ENCODE measurements at places on chromosomes 6 and 20. TPM values are rescaled to one million over a fixed set of nuclear protein-coding genes. Genes with fewer than 3 reads are reported as not detected.

The PLAGL2 gene
- 9.8 TPM for total RNA-seq

The PPP1R3G gene
- 5.3 TPM for total RNA-seq

- H3K36me3 ChIP-seq, result no peaks in the 10 kb centered on the region
- DNase-seq, result peak; percentile 58
- peak overlapping the region; percentile 91 for H3K4me3 ChIP-seq
- H3K4me1 ChIP-seq, result no peaks in the 10 kb centered on the region
- H3K27ac ChIP-seq, result no peak overlapping the region
Measured at GRCh38 chr6:111087871-111088667, 766 bp downstream of the SLC16A10 start.

GRCh38 chr6:149896491-149896890, 1.4 kb downstream of the RAET1E start:
- peaks cover 3% of the 10 kb centered on the region for H3K4me1 ChIP-seq
- no peaks in the 10 kb centered on the region for H3K27me3 ChIP-seq
- H3K27ac ChIP-seq, result no peak overlapping the region
- H3K4me3 ChIP-seq, result no peak overlapping the region
- no peaks in the 10 kb centered on the region for H3K36me3 ChIP-seq
- peak; percentile 47 for DNase-seq

- H3K36me3 ChIP-seq, result no peaks in the 10 kb centered on the region
- no peak overlapping the region for H3K27ac ChIP-seq
- DNase-seq, result no peak
- H3K27me3 ChIP-seq, result no peaks in the 10 kb centered on the region
Measured at GRCh38 chr20:5467086-5467485, 150.3 kb upstream of the PROKR2 start.

DNA sequence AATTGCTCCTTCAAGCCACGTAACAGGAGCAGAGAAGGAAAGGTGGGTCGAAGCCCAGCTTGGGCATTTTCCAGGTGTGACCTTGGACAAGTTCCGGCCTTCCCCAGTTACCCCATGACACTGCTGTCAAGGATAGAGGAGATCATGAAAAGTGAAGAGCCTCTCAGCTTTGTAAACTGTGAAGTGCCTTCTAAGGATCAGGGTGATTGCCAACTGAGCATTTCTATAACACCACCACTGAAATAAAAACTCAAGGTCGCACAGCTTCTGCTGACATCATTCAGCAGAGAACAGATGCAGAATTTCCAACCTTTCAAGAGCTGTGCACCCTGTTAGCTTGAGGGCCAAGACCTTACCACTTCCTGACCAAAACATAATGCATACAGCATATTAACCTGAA, 24.0 kb upstream of the ZMYND8 start:
- no peaks in the 10 kb centered on the region for H3K36me3 ChIP-seq
- no peak overlapping the region for H3K4me3 ChIP-seq
- H3K27me3 ChIP-seq, result no peaks in the 10 kb centered on the region

DNA sequence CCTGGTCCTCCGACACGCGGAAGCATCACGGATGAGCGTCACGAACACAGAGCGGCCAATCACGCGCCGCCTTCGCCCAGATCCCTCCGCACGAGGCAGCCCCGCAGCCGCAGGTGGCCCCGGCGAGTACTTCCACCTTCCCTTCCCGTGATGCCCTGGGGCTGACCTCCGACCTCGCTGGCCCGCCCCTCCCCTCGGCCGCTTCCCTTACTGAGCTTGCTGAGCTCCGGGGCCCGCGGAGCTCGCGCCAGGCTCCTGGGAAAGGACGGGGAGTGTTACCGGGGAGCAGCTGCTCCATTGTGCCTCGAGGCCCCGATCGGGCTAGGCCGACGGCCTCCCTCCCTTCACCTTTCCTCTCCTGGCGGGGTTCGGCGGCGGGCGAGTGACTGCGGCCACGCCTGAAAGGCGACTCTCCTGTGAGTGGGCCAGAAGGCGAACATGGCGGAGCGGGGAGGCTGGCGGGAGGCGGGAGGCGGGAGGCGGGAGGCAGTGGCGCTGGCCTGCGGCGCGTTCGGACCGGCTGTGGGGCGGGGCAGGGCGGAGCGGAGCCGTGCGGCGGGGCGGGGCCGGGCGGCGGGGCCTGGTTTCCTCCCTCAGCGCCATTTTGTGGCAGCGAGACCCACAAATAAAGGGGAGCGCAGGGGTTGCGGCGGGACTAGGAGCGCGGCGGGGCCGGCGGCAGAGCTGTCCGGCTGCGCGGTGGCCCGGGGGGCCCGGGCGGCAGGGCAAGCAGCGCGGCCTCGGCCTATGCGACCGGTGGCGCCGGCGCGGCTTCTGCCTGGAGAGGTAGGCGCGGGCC, at the start of gene WTAP:
TSS of gene WTAP (plus strand) at position 589 of the 799 bp plus-strand sequence. CDS start 8,760 bp downstream, outside the sequence.
- peak; percentile 98 for DNase-seq
- H3K27me3 ChIP-seq, result no peaks in the 10 kb centered on the region
- H3K4me1 ChIP-seq, result peaks cover 2% of the 10 kb centered on the region
- H3K4me3 ChIP-seq, result peak within 1 kb of the TSS; percentile 80

GRCh38 chr6:115909923-115910546, 150.7 kb downstream of the FRK start:
- H3K27ac ChIP-seq, result no peak overlapping the region
- no peak for DNase-seq
- no peaks in the 10 kb centered on the region for H3K27me3 ChIP-seq

DNA sequence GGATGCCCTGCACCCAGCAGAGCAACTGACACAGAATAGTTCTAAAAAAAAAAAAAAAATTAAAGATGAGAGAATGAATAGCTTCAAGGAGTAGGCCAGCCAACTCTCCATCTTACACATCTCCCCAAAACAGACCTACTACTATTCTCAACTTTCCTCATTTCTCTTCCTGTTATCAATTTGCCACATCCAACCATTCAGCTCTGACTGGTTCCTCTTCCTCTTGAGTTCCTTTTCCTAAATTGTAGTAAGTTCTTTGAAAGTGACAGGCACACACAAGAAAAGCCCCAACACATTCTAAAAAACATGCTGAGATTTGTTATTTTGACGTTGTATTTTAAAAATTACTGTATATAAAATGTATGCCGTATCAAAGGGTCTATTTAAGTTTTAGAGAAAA, 117.2 kb downstream of the PDSS2 start:
- H3K4me1 ChIP-seq, result no peaks in the 10 kb centered on the region
- H3K27me3 ChIP-seq, result no peaks in the 10 kb centered on the region
- H3K27ac ChIP-seq, result no peak overlapping the region
- H3K36me3 ChIP-seq, result peaks cover 2% of the 10 kb centered on the region
- no peak overlapping the region for H3K4me3 ChIP-seq
- DNase-seq, result no peak

Measured in aorta (tissue), 5 donors.